ENCODE measurements at places on chromosomes 5 and 9.

DNA sequence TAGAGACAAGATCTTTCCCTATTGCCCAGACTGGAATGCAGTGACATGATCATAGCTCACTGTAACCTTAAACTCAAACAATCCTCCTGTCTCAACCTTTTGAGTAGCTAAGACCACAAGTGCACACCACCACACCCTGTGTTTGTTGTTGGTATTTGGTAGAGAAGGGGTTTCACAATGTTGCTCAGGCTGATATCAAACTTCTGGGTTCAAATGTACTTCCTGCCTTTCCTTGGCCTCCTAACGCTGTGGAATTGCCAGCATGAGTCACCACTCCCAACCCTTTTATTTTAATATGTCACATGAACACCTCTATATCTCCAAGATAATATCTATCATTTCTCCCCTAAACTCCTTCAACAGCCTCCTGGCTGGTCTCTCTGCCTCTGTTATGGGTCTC, 719.0 kb downstream of the PTPRD start:
- no peaks in the 10 kb centered on the region for H3K27me3 ChIP-seq
- H3K4me3 ChIP-seq, result no peak overlapping the region
- no peak for DNase-seq
- no peaks in the 10 kb centered on the region for H3K36me3 ChIP-seq
- no peaks in the 10 kb centered on the region for H3K4me1 ChIP-seq
- H3K27ac ChIP-seq, result no peak overlapping the region

DNA sequence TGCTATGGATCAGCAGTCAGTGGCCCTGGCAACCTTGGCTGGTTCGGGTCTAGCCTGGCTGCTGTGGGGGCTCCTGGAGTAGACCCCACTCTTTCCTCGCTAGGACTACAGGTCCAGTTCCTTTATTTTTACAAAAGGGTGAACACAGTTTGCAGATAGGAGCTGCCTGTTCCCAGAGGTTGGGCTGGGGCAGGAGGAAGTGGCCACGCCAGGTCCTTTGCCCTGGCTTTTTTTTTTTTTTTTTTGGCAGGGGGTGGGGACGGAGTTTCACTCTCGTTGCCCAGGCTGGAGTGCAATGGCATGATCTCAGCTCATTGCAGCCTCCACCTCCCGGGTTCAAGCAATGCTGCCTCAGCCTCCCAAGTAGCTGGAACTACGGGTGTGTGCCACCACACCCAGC, 7.9 kb downstream of the SLC2A6 start:
- no peak overlapping the region for H3K4me3 ChIP-seq
- peaks cover 4% of the 10 kb centered on the region for H3K4me1 ChIP-seq
- DNase-seq, result no peak
- H3K36me3 ChIP-seq, result peaks cover 4% of the 10 kb centered on the region

DNA sequence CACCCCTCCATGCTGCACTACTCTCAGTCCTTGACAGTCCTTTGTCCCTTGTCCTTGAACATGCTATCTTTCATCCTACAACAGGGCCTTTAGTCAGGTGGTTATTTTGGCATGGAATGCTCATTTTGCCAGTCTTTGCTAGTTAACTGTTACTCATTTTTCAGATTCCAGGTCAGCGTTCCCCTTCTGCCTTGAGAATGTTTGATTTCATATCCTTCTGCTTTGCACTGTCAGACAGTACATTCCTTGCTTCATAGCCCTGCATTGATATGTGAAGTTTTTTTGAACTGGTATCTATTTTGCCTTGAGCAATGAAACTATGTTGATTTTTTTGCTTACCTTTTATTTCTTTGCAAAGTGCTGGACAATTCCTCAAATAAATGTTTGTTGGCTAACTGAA, 638.2 kb upstream of the SEMA6A start:
- no peak overlapping the region for H3K4me3 ChIP-seq
- no peaks in the 10 kb centered on the region for H3K36me3 ChIP-seq
- no peak overlapping the region for H3K27ac ChIP-seq
- no peak for DNase-seq
- H3K4me1 ChIP-seq, result no peaks in the 10 kb centered on the region
- H3K27me3 ChIP-seq, result no peaks in the 10 kb centered on the region

GRCh38 chr5:23302438-23302837, 205.0 kb upstream of the PRDM9 start:
- no peaks in the 10 kb centered on the region for H3K36me3 ChIP-seq
- no peaks in the 10 kb centered on the region for H3K4me1 ChIP-seq
- H3K27me3 ChIP-seq, result no peaks in the 10 kb centered on the region
- no peak overlapping the region for H3K4me3 ChIP-seq
- no peak for DNase-seq

GRCh38 chr5:2141254-2142000, 258.7 kb upstream of the IRX4 start:
- no peak overlapping the region for H3K27ac ChIP-seq
- no peak overlapping the region for H3K4me3 ChIP-seq
- H3K36me3 ChIP-seq, result no peaks in the 10 kb centered on the region
- DNase-seq, result no peak
- no peaks in the 10 kb centered on the region for H3K27me3 ChIP-seq

DNA sequence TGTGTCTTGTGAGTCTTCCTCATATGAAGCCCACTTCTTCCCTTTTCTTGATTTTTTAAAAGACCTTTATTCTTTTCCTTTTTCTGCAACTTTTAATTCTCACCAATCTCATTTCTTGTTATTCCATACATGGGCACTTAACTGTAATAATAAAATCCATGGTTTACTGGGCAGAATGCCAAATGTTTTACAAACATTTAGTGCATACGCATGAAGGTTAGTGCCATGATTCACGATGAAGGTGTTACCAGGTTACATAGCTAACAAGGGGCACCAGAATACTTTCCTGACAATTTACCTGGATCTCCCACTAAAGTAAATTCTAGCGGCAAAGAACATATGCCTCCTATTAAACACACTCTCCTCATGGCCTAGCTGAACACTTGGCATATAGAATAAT, 28.5 kb downstream of the MAN2A1 start:
- no peaks in the 10 kb centered on the region for H3K27me3 ChIP-seq
- no peaks in the 10 kb centered on the region for H3K36me3 ChIP-seq
- DNase-seq, result no peak
- H3K4me3 ChIP-seq, result no peak overlapping the region
- H3K4me1 ChIP-seq, result no peaks in the 10 kb centered on the region

DNA sequence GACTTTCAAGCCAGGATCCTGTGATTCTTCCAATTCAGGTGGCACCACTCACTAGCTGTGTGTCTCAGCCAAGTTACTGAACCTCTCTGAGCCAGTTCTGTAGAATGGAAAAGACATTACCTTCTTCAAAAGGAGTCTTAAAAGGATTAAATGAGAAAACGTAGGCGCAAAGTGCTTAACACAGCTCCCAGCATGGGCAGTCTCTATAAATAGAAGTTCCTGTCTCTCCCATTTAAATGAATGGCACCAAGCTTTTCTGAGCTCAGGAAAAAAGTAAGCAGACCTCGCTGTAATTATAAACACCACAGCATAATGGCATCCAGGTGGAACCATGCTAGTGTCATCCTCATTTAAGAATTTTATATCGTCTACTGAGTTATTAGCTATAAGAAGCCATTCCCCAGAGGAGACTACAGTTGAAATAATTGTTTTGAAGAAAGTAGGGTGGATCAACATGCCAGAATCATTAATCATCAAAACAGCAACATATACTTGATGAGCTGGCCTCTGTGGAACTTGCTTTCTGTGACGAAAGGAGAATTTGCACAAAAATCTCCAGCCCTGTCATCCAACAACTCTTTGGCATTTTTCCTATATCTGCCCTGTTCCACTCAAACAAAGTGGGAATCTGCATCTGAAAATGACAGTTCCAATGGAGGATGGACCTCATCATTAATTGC, 188.9 kb downstream of the SPOCK1 start:
- H3K4me3 ChIP-seq, result no peak overlapping the region
- H3K4me1 ChIP-seq, result no peaks in the 10 kb centered on the region
- no peaks in the 10 kb centered on the region for H3K27me3 ChIP-seq
- no peak for DNase-seq
- H3K27ac ChIP-seq, result no peak overlapping the region

- H3K27ac ChIP-seq, result no peak overlapping the region
- no peak overlapping the region for H3K4me3 ChIP-seq
- peaks cover 7% of the 10 kb centered on the region for H3K4me1 ChIP-seq
- no peak for DNase-seq
- H3K27me3 ChIP-seq, result no peaks in the 10 kb centered on the region
- no peaks in the 10 kb centered on the region for H3K36me3 ChIP-seq
Measured at GRCh38 chr9:97935276-97935675, 2.7 kb downstream of the HEMGN start.

DNA sequence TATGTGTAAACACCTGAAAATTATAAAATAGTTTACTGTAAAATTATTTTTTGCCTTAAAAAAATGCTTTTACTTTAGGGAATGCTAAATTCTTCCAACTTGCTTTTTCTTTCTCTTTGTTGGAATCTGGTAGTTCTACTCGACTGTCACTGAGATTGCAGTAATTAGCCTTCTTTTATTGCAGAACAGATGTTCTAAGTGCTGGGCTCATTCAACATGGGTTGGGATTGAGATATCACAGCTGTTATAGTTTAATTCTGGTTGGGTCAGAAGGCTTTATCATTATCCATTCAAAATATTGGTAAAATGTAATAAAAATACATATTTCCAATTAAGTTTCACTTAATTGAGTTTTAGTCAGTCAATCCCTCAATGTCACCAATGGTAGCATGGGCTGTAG, 686.7 kb downstream of the CDH18 start:
- H3K27ac ChIP-seq, result no peak overlapping the region
- no peaks in the 10 kb centered on the region for H3K36me3 ChIP-seq
- H3K4me3 ChIP-seq, result no peak overlapping the region

DNA sequence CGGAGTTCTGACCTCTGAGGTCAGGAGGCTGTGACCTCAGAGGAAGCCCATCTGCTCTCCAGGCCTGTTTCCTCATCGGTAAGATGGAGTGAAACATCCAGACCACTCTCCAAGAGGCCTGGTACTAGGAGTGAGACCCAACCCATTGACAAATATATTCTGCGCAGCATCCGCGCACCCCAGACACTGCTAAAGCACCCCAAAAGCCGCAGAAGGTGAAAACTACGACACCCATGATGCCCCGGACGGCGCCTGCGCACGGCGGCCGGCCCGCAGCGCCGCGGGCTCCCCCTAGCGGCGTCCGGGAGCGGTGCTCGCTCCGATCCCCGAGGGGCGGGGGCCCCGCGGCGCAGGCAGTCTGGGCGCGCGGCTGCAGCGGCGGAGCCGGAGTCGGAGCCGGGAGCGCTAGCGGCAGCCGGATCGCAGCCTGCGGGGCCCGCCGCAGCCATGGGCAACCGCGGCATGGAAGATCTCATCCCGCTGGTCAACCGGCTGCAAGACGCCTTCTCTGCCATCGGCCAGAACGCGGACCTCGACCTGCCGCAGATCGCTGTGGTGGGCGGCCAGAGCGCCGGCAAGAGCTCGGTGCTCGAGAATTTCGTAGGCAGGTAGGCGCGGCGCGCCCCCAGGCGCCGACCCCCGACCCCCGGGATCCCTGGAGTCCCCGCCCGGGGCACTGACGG, at the start of gene DNM1:
Gene DNM1, plus strand, starts transcription at position 356 of the 683 bp plus-strand sequence. Its CDS starts 92 bp downstream, at position 448.
- H3K27ac ChIP-seq, result no peak within 1 kb of the TSS
- H3K36me3 ChIP-seq, result no peaks in the 10 kb centered on the region
- peaks cover 9% of the 10 kb centered on the region for H3K27me3 ChIP-seq
- DNase-seq, result no peak

DNA sequence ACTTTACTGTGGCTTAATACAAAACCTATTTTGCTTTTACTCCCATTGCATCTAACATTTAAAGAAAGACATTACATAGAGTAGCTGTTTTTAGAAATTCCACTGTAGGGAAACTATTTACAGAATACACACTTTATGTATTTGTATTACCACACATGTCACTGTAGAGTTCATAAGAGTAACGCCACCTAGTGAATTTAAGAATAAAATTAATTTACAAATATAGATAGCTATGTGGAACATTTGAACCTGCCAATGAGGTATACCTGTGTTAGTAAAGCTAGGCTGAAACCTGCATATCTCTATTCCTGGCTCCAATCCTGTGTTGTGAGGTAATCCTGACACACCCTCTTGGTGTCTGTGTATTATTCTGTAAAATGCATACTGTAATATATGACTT, 234.4 kb downstream of the MAST4 start:
- H3K4me1 ChIP-seq, result no peaks in the 10 kb centered on the region
- H3K4me3 ChIP-seq, result no peak overlapping the region
- DNase-seq, result no peak
- H3K27ac ChIP-seq, result no peak overlapping the region
- no peaks in the 10 kb centered on the region for H3K36me3 ChIP-seq
- peaks cover 13% of the 10 kb centered on the region for H3K27me3 ChIP-seq

DNA sequence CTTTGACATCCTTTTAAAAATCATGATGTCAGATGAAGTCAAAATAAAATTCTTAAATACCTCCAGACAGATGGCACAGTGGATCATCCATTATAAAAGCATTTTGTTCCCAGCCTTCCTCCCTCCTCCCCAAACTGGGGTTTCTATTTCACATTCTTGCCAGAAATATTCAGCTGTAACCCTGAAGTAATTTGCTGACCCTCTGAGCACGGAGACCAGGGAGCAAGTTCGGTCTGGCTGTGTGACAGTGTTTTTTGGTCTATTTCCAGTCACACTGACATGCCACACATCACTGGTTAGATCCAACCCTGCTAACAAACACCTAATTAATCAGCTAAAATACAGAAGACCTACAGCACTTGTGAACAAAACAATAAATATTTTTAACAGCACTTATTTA, 126.2 kb upstream of the DMRT1 start:
- no peak for DNase-seq
- no peaks in the 10 kb centered on the region for H3K4me1 ChIP-seq
- H3K27me3 ChIP-seq, result no peaks in the 10 kb centered on the region
- H3K27ac ChIP-seq, result no peak overlapping the region
- no peak overlapping the region for H3K4me3 ChIP-seq

DNA sequence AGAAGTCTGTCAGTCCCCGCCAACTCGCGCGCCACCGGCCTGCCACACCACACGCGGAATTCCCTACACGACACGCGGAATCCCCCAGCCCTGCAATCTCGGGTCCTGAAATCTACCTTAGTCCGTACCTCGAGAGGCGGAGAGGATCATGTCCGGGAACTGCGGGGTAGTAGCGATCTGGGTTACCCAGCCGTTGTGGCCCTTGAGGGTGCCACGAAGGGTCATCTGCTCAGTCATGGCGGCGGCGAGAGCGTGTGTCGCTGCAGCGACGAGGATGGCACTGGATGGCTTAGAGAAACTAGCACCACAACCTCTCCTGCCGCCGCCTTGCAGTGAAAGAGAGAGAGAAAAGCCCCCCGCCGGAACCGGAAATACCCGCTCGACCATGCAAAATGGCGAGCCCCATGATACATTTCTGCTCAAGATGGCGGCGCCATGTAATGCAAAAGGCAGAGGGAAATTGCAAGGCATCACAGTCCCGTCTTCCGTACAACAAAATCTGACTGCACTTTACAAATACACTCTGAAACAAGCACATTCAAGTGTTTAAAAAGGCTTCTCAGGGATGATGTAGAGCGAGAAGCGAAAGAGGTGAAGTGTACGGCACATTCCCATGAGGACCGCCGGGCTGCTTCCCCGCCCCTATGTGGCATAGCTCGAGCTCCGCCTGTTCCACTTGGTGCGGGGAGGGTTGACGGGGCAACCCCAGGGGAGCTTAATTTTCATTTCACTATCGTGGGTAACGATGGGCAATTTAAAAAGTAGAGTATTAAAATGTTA, at the start of gene RACK1:
Gene RACK1, minus strand, starts transcription at position 343 of the 780 bp plus-strand sequence. Its CDS starts 106 bp downstream, at position 237.
- H3K27ac ChIP-seq, result peak within 1 kb of the TSS; percentile 92
- peaks cover 27% of the 10 kb centered on the region for H3K4me1 ChIP-seq
- peaks cover 17% of the 10 kb centered on the region for H3K36me3 ChIP-seq
- peak within 1 kb of the TSS; percentile 98 for H3K4me3 ChIP-seq
- DNase-seq, result peak; percentile 89
- no peaks in the 10 kb centered on the region for H3K27me3 ChIP-seq
